Epithelial cell of proximal tubule (primary cell): ENCODE measurements at places on chromosomes 12 and 14. TPM values are rescaled to one million over a fixed set of nuclear protein-coding genes. Genes with fewer than 3 reads are reported as not detected.

Gene RILPL2
- 1.7 and 3.5 TPM in 2 replicates for total RNA-seq

Gene LBHD2
- not detected in 2 replicates for total RNA-seq

Gene MDGA2
- 0.07 and 0.23 TPM in 2 replicates for total RNA-seq

Gene CD163
- total RNA-seq = not detected in 2 replicates

Gene CAPRIN2
- 19.8 and 22.7 TPM in 2 replicates for total RNA-seq

Gene TRIM9
- 0.36 and 0.69 TPM in 2 replicates for total RNA-seq

Gene STK38L
- 9.7 and 14.9 TPM in 2 replicates for total RNA-seq

Gene COCH
- 18.8 and 20.9 TPM in 2 replicates for total RNA-seq

Gene GPR65
- not detected in 2 replicates for total RNA-seq

Gene WDHD1
- total RNA-seq = 18.9 and 19.6 TPM in 2 replicates

Gene CLEC4C
- total RNA-seq = not detected in 2 replicates

Gene TAS2R9
- total RNA-seq = not detected in 2 replicates

Gene C14orf132
- total RNA-seq = 1.7 and 4.0 TPM in 2 replicates

Gene AQP6
- total RNA-seq = not detected in 2 replicates

Gene KLRG1
- total RNA-seq = 0.65 and 1.2 TPM in 2 replicates

Gene RBP5
- total RNA-seq = not detected in 2 replicates

Gene KLRC1
- not detected in 2 replicates for total RNA-seq

Gene ADCY4
- 1.6 and 8.0 TPM in 2 replicates for total RNA-seq

Gene SLC4A8
- total RNA-seq = 0.86 and 1.1 TPM in 2 replicates

Gene LRTM2
- not detected in 2 replicates for total RNA-seq

Gene SLC39A2
- total RNA-seq = not detected in 2 replicates

Gene ASIC1
- total RNA-seq = 1.4 and 4.0 TPM in 2 replicates

Gene RIMKLB
- 19.8 and 34.0 TPM in 2 replicates for total RNA-seq
